ENCODE measurements at places on chromosomes 6 and 20.

DNA sequence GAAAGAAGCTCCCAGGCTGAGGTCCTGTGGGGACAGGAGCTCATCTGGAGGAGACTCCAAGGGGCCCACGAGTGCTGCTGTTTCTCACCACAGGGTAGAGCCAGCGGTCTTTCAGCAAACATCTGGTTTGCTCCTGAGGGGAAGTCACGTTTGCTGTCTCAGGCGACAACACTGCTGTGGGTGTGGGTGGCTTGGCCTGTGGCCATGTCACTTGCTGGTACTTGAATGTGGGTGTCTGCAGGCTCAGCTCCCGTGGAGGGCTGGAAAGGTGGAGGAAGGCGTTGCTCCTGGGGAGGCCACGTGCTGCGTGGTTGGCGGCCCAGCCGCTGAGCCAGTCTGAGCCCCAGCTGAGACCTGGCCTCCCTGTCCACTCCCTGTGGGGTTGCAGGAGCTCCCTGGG, 52.8 kb upstream of the MPC1 start:
- DNase-seq: no peak

GRCh38 chr6:93243231-93243778, 176.1 kb downstream of the EPHA7 start:
- DNase-seq: no peak

DNA sequence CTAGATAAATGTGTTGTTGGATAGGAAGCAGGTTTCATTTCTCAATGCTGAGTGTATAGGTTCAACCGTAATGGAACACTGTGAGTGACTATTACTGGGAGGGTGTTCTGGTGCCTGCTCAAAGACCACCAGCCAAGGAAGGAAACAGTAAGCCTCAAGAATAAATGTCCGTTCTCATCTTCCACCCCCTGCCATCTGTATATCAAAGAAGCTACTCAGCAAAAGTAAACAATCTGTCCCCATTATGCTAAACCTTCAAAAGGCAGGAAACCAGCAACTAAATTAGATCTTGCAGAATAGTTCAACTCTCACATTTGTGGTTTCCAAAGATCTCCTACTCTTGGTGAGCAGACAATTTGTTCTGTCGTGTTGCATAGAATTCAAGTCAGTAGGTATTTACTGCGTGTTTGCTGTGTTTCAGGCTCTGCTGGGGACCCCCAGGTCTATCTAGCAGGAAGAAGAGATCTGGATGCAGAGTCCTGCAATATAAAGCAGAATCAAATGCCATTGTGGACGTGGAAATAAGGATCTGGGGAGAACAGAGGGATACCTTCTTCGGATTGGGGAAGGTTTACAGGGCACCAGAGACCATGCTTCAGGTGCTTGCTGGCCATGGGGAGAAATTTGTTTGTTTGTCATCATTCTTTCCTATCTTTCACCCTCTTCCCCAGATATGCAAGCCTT, 87.3 kb downstream of the SCML4 start:
- no peak for DNase-seq

DNA sequence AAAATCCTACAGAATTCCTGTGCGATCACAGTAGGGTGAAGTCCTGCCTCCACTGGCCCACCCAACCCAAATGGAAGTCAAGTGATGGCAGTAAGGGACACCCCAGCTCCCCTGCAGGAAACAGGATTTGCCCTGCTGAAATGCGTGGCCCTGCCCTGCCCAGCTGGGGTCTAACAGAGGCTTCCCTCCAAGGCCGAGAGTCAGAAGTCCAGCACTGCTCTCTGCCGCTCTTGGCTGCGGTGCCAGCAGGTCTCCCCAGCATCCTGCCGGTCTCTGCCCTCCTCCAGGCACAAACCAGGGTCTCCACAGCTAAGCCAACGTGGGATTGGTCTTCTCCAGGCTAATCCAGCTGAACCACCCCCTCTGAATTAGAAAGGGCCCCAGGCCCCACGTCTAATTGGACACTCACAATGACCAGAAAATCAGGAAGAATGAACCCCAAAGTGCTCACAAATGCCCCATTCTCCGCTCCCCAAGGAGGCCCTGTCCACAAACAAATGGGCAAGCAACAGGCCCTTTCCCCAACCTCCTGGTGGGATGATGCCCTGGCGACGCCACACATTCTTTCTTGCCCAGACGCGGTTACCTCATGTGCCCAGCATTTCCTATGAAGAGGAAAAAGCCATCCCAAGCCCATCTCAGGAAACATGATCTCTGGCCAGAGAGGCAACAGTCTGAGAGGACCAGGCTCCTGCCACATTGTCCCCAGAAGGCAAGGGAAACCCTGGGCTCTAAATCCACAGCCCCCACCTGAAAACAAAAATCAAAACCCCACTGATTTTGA, 117.2 kb downstream of the BANF2 start:
- DNase-seq: no peak

DNA sequence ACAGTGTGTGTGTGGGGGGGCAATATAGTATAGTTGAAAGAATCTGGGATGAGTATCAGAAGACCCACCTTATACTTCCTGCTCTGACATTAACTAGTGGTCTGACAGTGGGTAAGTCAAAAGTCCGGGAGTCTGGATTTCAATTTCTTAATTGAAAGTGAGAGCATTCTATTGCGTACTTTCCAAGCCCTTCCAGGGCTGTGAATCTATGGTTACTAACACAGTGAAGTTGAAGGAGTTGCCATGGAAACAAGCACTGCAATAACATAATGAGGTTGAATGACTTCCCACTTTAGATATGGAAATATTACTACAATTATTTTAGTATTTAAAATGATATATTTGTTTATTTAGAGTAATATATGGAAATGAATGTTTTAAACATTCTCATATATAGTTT, 80.2 kb downstream of the MLIP start:
- DNase-seq: peak; percentile 39

GRCh38 chr20:48823960-48824498, 3.8 kb downstream of the PREX1 start:
- no peak for DNase-seq

DNA sequence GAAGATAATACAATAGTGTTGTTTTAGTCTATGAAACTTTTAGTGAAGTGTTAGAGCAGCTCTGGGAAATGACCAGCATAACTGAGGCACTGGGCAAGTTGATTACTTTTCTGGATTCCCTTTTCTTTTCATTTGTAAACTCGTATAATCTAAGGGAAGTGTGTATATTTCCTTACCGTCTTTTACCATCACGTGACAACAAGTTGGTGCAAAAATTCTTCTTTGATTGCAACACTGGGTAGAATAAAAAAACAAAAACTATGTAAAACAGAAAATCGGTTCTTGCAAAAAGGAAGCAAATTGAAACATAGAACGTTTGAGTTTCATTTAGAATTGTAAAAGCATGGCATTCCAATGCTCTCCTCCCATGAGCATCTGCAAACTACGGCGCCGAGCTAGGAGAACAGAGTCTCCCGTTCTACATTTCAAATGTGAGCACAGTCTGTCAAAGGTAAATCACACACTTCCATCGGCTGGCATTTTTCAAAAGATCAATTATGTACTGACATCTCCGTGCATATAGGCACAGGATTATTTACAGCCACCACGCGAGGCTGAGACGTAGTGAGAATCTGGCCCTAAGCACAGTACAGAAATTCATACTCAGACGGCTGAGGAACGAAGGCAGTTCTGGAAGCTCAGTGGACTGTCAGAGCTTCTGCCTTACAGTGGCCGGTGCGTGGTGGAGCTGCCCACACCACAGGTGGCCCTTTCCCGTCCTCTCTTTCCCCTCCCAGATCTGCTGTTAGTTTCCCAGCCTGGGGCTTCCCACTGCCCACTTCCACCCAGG, 314.0 kb downstream of the BMP7 start:
- no peak for DNase-seq

DNA sequence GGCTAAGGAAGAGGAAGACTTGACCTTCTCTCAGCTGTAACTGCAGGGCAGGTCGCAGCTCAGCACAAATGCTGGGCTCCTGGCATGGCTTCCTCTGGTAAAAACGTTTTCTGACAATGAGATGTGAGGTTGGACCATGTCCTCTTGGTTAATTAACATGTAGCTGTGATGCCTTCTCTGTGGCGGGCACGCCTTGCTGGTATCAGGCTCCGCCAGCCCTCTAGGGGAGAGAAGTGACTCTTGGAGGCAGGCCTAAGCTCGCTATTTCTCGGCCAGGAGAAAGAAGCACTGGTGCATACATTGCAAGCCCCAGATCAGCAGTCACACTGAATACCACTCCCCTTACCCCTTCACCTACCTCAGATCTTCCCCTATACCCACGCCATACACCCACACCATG, 65.0 kb downstream of the QRSL1 start:
- DNase-seq: no peak

DNA sequence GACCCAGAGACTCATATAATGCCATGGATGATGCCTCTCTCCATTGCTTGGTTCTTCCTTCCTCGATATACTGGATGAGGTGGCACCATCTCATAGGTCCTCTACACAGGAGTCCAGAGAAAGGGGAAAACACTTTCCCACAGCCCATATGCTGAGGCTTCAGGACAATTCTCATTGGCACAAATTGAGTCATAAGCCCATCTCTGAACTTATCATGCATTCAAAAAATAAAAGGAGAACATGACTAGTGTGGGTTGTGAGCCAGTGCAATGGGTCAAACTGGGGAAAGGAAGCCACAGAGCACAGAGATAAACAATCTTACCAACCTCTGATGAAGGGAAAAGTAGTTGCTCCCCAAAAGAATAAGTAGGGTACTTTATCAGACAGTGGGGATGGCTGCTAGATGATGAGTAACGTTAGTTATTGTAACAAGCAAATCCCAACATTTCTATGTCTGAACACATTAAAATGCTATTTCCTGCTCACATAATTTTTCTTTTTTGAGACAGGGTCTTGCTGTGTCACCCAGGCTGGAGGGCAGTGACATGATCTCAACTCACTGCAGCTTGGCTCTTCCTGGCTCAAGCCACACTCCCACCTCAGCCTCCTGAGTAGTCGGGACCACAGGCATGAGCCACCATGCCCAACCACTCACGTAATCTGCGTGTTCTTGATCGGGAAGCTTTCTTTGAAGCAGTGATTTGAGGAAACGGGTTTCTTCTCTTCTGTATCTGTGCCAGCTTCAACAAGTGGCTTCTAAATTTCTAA, 27.0 kb downstream of the SOD2 start:
- DNase-seq: no peak

GRCh38 chr6:83633149-83633548, 75.8 kb downstream of the SNAP91 start:
- no peak for DNase-seq

DNA sequence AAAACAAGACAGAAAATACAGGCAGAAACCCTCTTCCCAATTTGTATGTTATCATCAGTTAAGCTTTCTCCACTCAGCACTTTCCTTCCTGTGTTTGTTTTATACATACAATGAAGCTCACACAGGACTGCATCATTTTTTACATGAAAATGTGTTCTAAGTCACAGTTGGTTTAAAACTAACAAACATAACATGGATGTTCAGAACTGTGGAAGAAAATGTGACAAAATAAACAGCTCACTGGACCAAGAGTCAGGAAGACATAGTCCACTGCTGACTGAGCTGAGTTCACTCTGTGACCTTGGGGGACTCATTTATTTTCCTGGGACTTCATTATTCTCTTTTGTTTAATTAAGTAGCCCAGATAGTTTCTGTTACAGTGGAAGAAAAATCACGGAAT, 331.5 kb downstream of the SYNE1 start:
- no peak for DNase-seq

DNA sequence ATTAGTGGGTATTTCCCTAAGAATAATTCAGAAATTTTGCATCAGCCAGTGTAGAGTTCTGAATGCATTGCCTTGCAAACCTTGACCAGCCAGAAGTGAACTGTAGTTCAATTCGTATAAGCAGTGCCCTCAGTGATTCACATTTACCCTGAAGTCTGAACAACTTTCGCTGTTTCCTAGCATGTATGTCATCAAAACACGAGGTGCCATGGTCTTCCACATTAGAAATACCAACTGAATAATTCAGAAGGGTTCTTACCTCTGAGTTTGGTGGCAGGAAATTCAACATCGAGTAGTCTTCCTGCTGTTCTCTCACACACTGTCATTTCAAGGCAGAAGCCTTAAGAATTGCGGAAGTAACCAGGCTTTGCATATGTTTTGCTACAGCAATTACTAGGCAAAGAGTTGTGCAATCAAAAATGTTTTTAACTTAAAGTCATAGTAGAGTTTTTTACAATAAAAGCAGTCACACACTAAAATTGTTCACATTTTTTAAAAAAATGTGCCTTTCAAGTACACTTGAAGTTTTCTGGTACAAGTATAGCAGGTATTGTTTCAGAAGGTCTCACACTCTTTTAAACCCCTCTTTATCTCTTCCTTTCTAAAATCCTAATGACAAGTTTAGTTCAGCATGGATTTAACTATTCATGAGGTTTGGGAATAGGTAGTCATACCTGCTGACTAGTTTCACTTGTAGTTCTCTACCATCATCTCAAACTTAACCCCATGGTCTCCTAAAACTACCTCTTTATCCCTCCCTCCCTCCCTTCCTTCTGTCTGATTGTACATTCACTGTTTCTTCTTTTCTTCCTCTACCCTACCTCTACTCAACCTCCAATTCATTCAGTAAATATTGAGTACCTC, 118.3 kb downstream of the STXBP5 start:
- DNase-seq: peak; percentile 8

DNA sequence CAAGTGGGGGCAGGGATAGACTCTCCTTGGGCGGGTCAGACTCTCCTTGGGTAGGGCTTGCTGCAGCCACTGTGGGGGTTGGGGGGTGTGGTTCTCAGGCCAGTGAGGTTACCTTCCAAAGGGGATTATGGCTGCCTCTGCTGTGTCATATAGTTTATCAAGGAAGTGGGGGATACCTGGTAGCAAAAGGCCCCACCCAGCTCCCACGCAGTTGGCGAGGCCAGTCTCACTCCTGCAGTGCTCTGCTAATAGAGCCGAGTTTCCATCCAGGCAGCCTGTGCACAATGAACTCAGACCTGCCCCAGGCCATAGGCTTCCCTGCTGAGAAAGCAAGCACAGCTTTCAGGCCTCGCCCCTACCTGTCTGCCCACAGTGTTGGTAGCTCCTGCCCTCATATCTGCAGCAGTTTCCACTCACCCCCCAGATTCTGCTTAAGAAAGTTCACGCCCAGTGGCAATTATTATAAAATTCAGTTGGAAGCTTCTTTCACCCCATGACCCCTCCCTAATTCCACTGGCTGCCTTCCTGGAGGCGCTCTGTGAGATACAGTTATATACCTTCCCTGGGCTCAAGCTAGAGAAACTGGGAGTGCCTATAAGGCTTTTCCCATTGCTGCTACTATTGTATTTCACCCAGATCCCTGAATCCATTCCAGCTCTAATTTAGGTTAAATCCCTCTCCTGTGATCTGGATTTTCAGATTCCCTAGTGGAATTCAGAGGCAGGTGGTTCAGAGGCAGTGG, 56.1 kb downstream of the HDDC2 start:
- DNase-seq: no peak

GRCh38 chr6:21846541-21847451, 253.2 kb downstream of the SOX4 start:
- no peak for DNase-seq

- no peak for DNase-seq
These were observed 206.8 kb upstream of the SMLR1 start for GRCh38 chr6:130620338-130620781.

GRCh38 chr6:64439274-64439673, 803.7 kb downstream of the PHF3 start:
- no peak for DNase-seq

- DNase-seq: no peak
These were observed 28.6 kb downstream of the KIF25 start for GRCh38 chr6:168025831-168026710.
